ENCODE measurements at places on chromosomes 1 and 21.

DNA sequence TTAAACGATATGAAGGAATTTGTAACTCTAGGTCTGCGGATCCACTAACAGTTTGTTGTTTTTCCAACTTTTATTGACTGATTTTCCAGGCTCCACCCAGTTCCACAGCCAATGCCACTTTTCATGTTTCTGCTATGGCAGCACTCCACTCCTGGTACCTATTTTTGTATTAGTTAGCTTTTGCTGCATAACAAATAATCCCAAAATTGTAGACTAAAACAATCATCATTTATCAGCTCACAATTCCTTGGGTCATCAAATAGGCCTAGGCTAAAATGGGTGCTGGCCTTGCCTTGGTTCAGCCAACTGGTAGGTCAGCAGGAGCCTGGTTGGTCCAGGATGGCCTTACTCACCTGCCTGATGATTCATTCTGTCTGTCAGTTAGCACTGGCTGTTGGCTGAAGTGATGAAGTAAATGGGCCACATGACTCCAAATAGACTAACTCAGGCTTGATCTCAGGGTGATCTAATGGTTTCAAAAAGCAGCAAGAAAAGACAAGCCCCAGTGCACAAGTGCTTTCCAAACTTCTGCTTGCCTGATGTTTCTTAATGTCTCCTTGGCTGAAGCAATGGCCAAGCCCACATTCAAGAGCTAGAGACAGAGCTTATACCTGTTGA, 3.2 kb upstream of the C8B start:
- no peak for DNase-seq

DNA sequence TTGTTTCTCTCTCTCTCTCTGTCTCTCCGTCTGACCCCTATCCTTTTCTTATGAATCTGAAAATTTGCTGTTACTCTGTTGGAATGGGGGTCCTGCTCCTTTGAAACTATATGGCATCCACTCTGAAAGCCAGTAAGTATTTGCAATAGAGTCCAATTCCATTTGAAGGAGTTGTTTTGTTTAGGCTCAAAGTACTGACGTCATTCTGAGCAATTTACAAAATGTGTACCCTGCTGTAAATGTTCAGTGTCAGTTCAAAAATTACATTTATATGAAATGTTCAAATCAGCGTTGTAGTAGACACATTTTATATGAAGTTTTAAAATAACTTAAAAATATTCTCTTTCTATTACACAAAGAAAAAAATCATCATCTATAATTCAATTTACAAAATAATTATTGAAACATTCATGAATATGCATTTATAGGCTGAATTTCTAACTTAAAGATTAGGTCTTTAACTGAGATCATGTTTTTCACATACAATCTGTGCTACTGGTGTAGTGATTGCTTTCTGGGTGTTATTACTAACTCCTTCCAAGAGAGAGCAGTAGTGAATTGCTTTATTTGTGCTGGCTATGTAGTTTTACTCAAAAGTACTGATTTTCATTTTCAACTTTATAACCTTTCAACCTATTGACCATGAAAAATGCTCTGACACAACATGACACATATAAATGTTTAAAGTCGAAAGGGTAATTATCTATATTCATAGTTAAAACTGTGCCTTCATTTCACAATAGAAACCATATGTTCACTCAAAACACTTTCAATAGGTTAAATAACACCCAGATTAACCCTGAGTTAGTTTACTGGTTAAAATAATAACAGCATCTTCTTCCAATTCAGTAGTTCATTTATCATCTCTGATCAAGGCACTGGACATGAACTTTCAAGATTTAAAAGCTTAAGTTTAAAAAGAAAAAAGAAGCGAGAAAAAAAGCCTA, 253.1 kb upstream of the ADGRL4 start:
- no peak for DNase-seq

- no peak for DNase-seq
Measured at GRCh38 chr1:41025979-41026819, 4.7 kb upstream of the SLFNL1 start.

DNA sequence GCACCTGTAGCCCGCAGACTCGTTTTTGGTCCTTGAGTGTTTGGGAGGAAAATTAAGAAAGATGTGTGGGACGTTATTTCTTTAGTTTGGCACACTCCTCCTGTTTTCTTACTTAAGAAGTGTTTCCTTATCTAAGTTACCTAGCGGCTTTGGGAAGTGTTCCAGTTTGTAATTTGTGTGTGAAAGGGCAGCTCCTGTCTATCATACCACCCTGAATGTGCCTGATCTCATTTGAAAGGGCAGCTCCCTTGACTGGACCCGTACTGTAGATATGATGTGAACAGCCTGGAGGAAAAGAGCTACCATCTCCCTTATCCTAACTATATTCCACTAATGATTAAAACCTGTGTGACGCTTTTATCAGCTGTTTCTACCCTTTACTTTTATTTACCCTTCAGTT, 314.3 kb downstream of the CHRM3 start:
- DNase-seq, result no peak

GRCh38 chr1:42529724-42530181, 66.7 kb downstream of the CCDC30 start:
- no peak for DNase-seq

DNA sequence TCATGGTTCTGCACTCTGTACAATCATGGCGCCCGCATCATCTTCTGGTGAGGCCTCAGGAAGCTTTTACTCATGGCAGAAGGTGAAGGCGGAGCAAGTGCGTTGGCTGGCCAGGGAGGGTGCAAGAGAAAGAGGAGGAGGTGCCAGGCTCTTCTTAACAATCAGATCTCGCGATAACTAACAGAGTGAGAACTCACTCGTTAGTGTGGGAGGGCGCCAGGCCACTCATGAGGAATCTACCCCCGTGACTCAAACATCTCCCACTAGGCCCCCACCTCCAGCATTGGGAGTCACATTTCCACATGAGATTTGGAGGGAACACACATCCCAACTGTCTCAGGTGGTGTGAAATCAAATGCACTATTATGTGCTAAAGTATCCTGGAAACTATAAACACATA, 220.2 kb upstream of the CSF3R start:
- DNase-seq, result no peak

DNA sequence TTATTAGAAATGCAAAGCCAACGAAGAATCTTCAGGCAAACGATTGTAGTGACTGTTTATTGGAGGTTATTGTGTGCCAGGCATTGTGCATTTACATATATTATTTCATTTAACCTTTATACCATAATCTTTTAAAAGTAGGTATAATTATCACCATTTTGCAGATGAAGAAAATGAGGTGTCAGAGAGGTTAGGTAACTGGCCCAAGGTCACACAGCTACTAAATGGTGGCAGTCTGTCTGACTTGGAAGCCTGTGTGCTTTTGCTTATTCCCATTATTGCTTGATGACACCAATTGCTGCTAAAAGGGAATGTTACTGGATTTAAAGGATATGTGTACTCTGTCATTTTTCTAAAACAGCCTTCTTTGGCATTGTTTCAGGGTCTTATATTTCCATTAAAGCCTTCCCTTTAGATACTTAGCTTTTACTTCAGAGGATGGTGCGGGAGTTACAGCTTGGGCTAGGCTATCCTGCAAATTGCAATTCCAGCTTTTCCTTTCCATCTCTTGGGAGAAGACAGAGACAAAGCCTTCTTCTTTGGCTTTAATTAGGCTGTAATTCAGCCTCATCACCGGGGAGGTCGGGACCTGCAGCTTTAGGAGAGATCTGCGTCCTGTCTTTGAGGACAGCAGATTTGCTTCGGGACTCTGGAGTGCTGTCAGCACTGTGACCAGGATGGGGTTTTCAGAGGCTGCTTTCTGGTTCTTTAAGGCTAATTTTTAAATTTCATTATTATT, 37.4 kb upstream of the ERRFI1 start:
- DNase-seq, result no peak

GRCh38 chr21:20272791-20273362, 725.3 kb upstream of the NCAM2 start:
- DNase-seq, result no peak

DNA sequence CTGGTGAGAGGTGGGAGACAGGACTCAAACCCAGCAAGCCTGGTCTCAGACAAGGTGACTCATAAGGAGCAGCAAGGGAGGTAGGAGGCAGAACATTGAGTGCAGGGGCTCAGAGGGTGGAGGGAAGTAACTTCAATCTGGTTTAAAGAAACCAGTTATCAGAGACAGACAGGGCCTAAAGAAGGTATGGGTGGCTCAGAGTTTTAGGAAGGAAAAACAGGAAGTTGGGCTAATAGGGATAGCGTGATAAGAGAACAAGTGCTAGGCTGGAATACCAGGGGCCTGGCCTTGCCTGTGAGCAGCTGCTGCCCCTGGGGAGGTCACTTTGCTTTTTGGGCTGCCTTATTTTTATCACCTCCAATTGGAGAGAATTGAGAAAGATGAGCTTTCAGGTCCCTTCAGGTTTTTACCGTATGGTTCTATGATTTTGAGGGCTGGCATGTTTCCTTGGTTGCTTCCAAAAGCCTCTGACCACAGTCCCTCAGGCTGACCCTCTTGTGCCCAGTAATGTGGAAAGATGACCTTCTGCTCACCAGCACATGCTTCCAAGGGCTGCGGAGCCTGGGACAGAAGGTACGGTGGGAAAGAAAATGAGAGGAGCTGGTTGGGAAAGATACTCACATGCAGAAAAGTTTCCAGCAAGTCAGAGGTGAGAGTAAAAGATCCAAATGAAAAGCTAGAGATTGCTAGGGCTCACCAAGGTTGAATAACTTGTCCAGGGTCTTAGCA, 77.0 kb downstream of the DDR2 start:
- DNase-seq, result no peak

GRCh38 chr1:95730986-95731385, 497.0 kb downstream of the RWDD3 start:
- DNase-seq, result no peak
